ENCODE measurements at places on chromosomes 2 and 18. TPM values are rescaled to one million over a fixed set of nuclear protein-coding genes. Genes with fewer than 3 reads are reported as not detected.

- DNase-seq = no peak
These were observed 128.6 kb downstream of the INHBB start for GRCh38 chr2:120474486-120474885.

DNA sequence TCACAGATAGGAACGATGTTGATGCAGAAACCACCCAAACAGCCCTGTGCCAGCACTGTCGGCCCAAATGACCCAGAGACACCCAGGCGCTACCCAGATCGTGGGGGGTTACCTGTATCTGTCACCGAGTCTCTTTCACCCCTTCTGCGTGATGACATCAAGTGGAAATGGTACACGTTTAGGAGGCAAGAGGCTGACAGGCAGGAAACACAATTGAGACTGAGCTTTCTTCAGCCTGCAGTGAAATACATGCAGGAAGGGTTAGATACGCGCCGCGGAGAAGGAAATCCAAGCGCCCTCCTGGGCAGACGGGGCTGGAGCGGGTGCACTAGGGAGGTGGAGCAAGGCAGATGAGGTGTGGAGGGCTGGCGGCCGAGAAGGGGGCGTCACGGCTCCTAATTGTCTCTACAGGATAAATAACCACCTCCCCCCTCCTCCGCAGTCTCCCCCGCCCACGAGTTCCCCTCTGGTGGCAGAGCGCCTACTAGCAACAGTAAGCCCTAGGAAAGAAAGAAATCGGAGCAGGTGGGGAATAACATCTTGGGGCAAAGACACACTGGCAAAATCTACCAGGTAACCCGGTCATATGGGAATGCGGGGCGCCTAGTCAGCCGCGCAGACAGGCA, at the start of gene RNF152:
Gene RNF152 (minus strand): TSS at position 325 of the 626 bp plus-strand sequence. CDS start 76,544 bp downstream, outside the sequence.
- no peak for DNase-seq

DNA sequence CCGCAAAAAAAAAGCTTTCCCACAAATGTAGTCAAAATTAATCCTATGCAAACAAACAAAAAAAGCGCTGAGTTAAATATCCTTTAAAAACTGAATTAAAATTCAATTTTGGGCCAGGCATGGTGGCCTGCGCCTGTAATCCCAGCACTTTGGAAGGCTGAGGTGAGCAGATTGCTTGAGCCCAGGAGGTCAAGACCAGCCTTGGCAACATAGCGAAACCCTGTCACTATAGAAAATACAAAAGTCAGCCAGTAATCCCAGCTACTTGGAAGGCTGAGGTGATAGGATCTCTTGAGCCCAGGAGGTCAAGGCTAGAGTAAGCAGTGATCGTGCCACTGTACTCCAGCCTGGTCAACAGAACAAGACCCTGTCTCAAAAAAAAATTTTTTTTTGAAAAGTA, 8.8 kb upstream of the MARCHF7 start:
- DNase-seq = no peak

GRCh38 chr2:117726747-117727146, 87.7 kb upstream of the DDX18 start:
- DNase-seq = no peak

The KCNF1 gene
- not detected for total RNA-seq

Data from chondrocyte (in vitro differentiated cells).